ENCODE measurements at places on chromosomes 16 and 17.

DNA sequence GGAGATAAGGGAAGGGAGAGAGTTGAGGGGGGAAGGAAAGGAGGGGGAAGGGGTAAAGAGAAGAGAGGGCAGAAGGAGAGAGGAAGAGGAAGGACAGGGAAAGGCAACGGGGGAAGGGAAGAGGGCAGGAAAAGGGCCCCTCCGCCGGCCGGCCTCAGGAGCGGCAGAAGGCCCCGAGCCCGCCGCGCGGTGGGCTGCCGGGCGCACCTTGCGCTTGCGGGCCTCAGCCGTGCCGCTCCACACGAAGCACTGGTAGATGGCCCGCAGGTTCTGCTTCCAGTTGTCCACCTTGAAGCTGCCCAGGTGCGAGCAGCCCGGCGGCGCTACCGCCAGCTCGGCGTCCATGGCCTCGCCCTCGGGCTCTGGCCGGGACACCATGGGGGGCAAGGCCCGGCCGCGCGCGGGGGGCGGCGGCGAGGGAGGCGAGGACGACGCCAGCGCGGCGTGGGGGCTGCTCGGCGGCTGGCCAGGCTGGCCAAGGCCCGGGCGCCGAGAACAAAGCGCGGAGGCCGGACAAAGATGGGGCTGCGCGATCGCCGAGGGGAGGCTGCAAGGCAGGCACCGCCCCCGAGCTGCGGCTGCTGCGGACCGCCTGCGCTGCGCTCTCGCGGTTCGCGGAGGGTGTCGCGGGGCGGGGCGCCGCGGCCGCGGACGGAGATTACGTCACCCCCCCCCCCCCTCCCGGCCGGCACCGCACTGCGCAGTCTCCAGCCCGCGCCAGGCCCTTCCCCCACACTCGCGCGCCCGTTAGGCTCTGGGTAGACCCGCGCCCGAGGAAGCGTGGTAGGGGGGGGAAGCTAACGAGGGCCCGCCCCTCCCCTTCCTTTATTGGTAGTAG lies at the start of gene USP22:
TSS of gene USP22 (minus strand) at position 554 of the 838 bp plus-strand sequence. CDS start at position 378, 176 bp downstream.
- DNase-seq: peak; percentile 89

DNA sequence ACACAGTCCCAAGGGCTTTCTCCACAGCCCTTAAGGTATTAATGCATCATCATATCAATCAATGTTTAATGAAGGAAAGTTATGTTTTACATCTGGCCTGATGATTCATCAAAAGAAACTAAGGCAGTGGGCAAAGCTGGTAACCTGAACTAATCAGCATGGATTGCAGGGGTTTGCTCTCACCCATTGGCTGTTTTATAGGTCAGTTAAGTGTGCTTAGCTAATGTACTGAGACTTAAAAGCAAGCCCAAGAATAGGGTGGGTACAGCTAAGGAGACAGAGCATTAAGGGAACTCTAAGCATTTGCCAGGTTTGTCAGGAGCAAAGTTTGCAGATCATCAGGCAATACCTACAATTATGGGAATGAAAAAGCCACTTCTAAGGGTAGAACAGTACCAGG lies 1247.6 kb downstream of the CDH8 start:
- DNase-seq: no peak

GRCh38 chr17:47695429-47696376 lies 1.7 kb downstream of the TBKBP1 start:
- DNase-seq: no peak

GRCh38 chr17:77118251-77118928 lies 22.4 kb upstream of the SEC14L1 start:
- DNase-seq: no peak
